GM19239 (cell line): ENCODE measurements at places on chromosomes 4 and X.

- no peak for DNase-seq
These were observed 10.5 kb upstream of the TBC1D19 start for GRCh38 chr4:26573389-26573794.

DNA sequence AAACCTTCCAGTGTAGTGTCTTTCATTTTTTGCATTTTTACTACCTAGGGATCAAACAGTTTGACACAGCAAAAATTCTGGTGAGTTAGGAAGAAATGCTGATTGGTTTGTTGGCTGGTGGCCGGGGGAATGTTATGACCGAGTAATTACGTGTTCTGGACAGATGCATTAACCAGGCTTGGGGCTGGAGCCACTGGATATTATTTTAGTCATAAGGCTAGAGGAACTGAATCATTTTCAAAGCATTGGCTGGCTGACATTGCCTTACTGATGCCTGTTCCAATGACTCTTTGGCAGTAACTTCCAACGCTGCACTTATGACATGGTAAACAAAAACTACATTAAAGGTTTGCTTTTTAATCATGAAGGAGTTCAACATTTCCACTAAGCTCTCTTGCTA is 84.6 kb downstream of the FBXO8 start:
- DNase-seq: no peak

GRCh38 chrX:153640736-153641575 is 6.0 kb upstream of the DUSP9 start:
- DNase-seq: no peak

- no peak for DNase-seq
These were observed 123.9 kb upstream of the RXFP1 start for GRCh38 chr4:158397781-158398180.

DNA sequence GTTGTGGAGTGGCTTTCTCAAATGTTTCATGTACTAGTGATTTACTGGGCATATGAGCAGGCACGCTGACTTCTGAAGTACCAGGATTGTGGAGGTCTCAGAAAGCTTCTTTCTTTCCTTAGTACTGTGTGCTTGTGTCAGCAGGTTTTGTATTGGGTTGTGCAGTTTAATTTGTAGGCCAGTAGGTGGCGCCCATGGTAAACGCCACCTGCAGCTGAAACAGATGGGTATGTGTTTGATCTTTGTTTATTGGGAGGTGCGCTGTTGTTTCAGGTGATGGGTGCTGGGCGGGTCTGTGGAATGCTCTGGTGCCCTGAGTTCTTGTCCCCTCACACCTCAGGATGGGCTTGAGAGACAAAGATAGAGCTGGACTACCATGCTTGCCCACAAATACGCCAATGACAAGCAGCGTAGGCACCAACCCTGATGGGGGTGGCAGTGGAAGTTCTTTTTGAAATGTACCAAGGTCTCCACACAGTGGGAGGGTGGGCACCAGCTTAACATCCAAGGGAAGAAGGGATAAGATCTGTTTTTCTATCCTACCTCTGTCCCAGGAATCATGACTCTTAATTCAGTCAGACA is 141.5 kb downstream of the RPS6KA6 start:
- peak; percentile 0 for DNase-seq

DNA sequence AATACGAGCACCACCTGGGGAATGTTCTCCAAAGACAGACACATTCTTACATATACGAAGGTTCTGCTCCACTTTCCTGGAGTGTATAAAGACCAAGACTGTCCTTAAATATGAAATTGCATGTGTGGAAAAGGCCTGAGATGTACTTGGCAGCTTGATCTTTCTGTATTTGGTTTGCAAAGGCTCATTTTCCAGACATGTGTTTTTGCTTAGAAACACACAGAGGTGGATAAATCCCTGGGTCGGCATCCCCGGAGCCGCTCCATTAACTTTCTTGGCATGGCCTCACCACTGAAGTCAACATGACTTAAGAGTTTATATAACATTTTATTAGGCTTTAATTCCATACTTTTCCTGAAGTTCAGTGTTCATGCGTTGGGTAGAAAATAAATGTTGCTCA is 239.4 kb downstream of the LDB2 start:
- no peak for DNase-seq

GRCh38 chrX:150935467-150935866 is 37.0 kb upstream of the CD99L2 start:
- DNase-seq: no peak

DNA sequence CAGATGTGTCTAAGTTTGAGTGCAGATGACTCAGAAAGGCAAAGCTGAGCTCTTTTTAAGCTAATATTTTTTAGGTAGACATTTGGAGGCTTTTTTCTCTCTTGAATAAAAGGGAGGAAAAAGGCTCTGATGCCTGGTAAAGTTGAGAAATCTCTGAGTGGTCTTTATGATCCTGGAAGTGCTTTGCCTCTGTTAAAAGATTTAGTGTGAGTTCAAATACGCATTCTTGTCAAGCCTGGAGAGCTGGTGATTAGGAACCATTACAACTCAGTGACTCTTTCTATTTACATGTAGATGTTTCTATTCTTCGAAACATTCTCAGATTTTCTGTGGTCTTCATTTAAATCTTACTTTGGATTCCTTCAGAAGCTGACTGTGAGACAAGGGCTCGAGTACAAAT is 143.4 kb upstream of the MED14 start:
- no peak for DNase-seq

DNA sequence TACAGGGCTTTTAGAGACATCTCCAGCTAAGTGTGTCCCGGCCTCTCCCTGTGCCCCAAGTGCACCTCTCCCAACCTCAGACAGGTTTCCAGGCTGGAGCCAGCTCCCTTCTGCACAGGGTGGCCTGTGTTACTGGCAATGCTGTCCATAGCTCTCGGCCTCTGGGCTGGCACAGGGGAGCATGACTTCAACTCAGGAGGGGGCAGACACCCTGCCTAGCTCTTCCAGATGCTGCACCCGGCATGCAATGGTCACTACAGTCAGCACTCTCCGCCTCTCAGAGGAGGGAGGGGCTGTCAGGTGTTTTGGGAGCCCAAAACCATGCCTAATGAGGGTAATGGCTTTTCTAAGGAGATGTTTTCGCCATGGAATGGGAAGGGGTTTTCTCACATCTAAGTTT is 2.4 kb upstream of the IRAK1 start:
- DNase-seq: no peak

DNA sequence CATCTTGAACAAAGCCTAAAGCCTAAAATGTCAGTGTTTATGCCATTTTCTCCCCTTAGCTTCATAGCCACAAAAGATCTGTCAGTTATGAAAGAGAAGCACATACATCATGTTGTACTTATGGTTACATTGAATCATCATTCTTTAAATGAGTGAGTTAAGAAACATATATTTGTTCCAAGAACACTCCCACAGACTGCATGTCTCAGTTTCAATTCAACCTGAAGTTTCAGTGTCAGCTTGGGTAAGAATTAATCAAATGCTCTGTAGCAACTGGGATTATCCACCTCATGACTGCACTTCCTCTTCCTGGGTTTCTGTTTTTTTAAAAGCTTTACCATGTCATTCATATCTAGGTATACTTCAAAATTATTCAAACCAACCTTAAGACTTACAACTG is 3.9 kb upstream of the TMPRSS11B start:
- DNase-seq: no peak

DNA sequence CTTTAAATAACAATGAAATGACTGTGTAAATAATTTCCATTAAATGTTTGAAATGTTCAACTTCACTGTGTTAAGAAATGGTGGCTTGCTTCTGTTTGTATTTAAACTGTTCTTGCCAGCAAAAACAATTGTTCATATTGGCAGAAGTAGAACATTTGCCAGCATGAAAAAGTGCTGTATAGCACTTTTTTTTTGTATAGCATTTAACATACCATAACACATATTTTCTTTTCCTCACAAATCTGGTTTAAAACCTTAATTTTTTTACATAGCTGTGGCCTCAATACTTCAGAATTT is 94.1 kb downstream of the COX18 start:
- DNase-seq: no peak

GRCh38 chr4:36824682-36825081 is 419.9 kb upstream of the NWD2 start:
- DNase-seq: no peak

GRCh38 chr4:145681518-145681917 is 1.6 kb downstream of the C4orf51 start:
- no peak for DNase-seq

- no peak for DNase-seq
These were observed 55.0 kb upstream of the CXXC4 start for GRCh38 chr4:104549736-104550135.

DNA sequence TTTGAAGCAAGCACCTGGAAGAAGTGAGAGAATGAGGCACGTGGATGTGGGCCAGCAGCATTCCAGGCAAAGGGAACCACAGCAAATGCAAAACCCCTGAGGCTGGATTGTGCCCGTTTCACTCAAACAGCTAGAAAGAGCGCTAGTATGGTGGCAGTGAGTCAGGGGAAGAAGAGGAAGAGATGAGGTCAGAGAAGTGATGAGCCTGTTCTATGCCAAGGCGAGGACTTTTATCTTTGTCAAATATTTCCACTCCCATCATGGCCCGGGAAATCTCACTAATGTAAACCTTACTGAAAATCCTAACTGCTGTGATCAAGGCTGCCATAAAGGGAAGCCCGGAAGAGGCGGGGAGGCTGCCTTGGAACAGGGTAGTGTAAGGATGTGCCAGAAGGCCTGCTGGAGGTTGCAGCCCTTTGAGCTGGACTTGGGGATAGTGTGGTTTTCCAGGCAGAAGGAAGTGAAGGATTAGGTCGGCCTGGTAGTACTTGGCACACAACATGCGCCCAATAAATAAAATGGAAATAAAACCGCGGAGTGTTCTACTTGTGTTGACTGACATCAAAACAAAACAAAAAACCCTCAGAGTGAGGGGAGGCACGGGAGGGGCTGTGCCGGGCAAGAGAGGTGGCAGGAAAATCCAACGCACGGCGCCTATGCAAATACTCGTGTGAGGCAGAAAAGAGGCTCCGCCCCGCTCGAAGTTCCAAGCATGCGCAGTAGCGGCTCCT is 1.2 kb upstream of the CDK16 start:
- DNase-seq: no peak

- DNase-seq: no peak
These were observed 42.2 kb downstream of the TLL1 start for GRCh38 chr4:165915215-165915614.

GRCh38 chr4:123265443-123265842 is 131.2 kb upstream of the SPRY1 start:
- DNase-seq: no peak

DNA sequence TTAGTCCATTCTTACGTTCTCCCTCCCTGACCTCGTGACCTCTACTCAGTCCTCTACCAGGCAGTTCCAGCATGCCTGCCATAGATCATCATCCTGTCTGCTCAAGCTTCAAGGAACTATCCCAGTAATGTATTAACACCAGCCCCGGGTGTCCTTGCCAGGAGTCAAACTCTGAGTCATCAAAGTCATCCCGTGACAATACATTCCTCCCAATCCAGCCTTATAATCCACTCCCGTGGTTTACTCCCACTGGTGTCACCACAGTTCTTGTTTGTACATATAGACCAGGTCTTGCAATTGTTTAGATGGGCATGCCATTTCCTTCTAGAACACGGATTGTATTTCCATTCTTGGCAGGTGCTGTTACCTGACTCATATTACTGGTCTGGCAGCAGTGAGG is 68.7 kb upstream of the TAB3 start:
- no peak for DNase-seq

DNA sequence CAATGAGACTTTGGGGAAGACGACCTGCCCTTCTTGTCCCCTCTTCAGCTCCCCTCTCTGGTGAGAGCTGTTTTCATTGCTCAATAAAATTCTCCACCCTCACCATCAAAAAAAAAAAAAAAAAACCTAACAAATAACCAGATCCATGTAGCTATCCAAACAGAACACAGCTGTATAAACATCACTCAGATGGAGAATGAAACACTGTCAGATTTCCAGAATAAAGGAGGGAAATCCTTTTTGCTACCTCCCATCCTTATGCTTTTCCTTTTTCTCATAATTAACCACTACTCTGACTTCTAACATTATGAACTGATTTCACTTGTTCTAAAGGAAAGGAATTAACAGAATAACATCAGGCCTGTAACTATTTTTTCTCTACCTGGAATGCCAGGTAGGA is 155.6 kb downstream of the PPP4R3C start:
- DNase-seq: no peak

DNA sequence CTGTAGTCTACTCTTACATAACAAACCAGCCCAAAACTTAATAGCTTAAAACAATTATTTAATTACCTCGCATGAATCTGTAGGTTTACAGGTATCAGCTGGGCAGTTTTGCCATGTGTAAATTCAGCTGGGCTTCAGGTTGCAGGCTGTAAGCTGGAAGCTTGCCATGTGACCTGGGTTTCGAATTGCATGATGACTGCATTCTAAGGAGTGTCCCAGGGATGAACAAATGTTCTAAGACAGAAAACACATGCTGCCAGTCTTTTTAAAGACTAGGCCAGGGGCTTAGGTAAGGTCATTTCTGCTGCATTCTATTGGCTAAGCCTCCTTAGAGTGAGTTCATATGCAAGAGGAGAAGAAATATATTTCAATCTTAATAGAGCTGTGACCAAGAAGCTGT is 44.8 kb downstream of the GRIA2 start:
- DNase-seq: no peak

GRCh38 chr4:146343199-146343598 is 128.9 kb downstream of the REELD1 start:
- no peak for DNase-seq

DNA sequence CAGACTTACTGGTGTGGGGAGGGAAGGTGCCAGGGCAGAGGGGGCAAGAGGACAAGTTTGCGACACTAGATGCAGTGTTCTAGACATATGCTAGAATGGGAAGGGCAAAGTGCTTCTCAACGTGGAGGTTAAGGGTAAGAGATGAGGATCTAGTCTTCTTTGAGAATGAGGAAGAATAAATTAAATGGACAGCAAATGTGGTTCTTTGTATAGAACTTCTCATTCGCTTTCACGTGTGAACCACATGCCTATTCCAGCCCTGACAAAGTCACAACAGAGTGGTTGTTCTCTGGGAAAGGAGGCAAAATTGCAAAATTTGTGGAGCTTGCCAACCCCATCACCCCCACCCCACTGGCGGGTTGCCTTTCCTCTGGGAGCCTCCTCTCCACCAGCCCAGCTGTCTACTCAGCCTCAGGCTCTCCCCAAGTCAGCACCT is 1.5 kb upstream of the ANXA5 start:
- DNase-seq: no peak

DNA sequence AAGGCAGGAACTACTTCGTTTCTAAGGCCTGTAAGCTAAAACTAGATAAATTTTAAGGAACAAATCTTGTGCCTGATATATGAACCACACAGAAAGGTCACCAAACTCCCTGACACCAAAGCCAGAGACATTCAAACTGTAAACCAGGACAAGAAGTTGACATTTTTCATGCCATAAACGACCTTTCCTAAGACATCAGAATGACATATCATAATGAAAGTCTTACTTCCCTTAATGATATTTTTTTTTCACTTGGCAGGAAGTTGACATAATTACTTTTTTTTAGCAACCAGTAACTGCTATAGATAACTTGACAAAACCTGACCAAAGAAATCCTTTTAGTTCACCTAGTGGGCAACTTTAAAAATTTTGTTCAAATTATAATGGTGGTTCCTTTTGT is 231.5 kb upstream of the AGTR2 start:
- no peak for DNase-seq

GRCh38 chrX:143669395-143669794 is 33.5 kb upstream of the SLITRK4 start:
- no peak for DNase-seq

GRCh38 chr4:145101091-145101490 is 3.0 kb downstream of the ABCE1 start:
- DNase-seq: no peak
